ENCODE measurements at places on chromosomes 12 and 14.

DNA sequence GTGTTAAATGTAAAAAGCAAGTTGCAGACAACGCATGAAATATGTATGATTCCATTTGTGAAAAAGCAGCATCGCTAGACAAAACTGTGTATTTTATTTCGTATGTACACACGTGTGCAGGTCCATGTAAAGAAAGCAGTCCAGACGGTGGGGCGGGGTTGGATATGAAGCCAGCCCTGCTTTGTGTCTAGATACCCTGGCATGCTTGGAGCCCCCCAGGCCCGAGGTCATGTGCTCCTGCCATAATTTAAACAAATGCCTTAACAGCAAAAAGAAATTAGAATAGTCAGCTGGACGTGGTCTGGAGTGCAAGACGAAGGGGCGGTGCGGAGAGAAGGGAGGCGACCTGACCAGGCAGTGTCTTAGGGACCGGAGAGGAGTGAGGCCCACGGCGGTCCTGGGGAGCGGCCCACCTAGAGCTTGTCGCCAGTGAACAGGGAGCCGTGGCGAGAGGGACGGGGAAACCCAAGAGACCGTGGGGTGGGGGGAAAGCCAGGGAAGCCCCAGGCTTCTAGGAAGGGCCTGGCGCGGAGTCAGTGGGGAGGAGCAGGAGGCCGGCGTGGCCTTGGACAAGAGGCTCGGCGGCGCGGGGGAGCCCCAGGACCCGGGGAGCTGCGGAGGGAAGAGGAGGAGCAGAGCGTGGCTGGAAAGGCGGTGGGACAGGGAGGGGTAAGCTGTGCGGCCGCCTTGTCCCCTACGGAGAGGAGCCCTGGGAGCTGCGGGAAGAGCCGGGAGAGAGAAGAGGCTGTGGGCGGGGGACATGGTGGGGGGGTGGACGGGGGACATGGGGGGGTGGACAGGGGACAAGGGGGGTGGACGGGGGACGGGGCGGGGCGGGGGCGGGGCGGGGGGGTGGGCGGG lies 118.5 kb upstream of the C14orf180 start:
- no peak for DNase-seq

GRCh38 chr12:131242741-131243496 lies 289.2 kb downstream of the ADGRD1 start:
- DNase-seq, result peak; percentile 13

GRCh38 chr12:116343331-116343884 lies 65.9 kb upstream of the MED13L start:
- DNase-seq, result no peak

- no peak for DNase-seq
Observed at GRCh38 chr12:75979181-75979580, 52.4 kb downstream of the PHLDA1 start.

- DNase-seq, result no peak
Observed at GRCh38 chr14:34363733-34364134, 98.3 kb downstream of the SPTSSA start.

DNA sequence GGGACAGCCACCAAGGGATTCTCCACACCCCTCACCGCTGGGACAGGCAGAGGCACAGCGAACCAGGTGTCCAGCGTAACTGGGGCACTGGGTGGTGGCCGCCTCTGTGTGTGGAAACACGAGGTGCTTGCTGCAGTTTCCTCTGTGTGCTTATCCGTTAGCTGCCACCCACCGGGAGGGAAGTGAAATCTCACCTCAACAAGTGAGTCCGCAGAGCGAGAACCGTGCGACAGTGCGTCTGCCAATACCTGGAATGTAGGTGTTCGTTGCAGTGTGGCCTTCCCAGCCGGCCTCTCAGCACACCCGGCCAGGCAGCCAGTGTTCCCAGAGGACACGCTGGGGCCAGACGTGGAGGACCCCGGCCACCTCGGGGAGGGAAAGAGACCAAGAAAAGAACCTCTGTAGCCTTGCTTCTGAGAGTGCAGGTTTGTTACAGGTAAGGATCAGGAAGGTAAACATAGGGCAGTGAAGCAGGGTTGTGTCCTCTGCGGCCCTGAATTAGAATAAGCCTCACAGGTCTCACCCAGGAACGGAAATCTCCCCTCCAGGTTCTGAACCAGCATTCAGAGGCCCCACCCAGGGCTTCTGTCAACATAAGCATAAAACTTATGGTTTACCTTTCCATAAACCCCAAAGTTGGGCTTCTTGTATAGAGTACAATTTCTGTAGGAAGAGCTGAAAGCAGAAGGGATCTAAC lies 1.5 kb downstream of the BCL2L14 start:
- DNase-seq, result peak; percentile 9

DNA sequence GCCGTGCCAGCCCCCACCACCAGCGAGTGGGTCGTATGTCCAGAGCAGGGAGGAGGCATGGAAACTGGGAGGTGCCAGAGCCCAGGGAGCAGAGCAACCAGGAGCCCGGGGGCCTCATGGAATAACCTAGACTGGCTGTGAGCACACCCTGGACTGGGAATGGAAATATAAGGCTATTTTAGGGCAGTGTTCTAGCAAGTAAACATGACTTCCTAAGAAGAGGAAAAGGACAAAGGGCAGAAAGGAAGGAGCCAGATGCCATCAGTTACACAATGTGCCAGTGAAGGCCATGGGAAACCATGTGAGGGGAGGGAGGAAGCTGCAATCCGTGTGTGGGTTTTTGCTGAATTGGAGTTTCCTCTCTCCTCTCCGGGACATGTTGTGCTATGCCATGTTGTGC lies 18.7 kb upstream of the CPM start:
- no peak for DNase-seq

DNA sequence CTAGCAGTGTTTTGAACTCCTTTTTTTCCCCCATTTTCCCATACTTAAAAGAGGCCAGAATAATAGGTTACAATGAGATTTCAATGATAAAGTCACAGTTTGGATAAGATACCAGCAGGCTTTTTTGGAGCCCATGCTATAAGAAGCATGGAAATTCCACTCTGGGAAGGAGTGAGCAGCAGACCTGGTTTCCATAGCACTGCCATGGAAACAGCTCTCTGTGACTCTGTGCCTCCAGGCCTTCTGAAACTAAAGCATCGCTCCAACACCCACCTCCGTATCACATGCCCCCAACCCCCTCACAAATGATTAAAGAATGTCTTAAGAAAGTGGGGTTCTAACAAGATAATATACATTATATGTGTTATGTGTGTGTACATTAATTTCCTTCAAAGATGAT lies 165.0 kb downstream of the GRIN2B start:
- DNase-seq, result no peak

- no peak for DNase-seq
Observed at GRCh38 chr14:74979442-74980397, 23.0 kb upstream of the EIF2B2 start.

- DNase-seq, result no peak
Observed at GRCh38 chr12:69698769-69699540, at the start of gene BEST3. Gene BEST3, minus strand, starts transcription at chr12:69699303. Its CDS starts 1,505 bp downstream, at chr12:69697798.

DNA sequence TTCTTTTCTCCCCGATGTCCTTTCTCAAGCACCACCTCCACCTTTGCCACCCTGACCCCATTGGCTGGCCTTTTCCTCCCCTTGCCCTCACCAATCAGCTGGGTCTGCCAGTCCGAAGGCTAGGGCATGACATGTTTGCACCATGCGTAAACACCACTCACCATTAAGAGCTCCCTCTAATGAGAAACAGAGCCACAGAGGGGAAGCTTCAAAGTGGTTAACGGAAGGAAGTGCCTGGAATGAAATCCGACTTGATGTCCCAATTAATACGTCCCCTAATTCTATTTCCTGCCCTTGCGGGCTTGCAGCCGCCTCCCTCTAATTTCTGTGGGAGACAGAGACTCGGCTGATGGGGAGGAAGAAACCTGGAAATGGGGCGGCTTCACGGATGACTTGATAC lies 318.5 kb upstream of the TBX3 start:
- no peak for DNase-seq

- DNase-seq, result no peak
Observed at GRCh38 chr12:3019005-3019680, 58.0 kb upstream of the TSPAN9 start.

- no peak for DNase-seq
Observed at GRCh38 chr14:73753887-73754795, 40.0 kb upstream of the PNMA1 start.

DNA sequence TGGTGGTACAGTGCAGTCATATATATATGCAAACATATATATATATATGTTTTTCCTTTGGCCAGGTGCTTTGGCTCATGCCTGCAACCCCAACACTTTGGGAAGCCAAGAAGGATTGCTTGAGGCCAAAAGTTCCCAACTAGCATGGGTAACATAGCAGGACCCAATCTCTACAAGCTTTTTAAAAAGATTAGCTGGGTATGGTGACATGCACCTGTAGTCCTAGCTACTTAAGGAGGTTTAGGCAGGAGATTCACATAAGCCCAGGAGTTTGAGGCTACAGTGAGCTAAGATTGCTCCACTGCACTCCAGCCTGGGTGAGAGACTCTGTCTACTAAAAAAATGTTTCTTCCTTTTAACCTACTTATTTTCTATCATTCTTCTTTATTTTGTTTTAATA lies 10.2 kb downstream of the PZP start:
- no peak for DNase-seq

- no peak for DNase-seq
Observed at GRCh38 chr12:67531051-67531450, 117.5 kb upstream of the DYRK2 start.

DNA sequence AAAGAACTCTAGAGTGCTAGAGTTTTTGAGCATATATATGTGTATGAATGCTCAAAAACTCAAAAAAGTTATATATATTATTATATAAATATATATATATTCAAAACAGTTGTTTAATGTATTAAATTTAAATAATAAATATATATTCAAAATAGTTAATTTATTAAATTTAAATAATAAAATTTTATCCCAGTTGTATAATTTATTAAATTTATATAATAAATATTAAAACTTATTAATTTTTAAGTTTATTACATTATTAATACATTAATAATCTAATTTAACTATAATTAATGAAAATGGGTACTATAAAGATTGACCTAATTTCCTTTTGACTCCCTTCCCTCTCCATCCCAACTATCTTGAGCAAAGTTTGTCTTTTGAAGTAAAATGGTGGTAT lies 97.8 kb downstream of the RERG start:
- no peak for DNase-seq

DNA sequence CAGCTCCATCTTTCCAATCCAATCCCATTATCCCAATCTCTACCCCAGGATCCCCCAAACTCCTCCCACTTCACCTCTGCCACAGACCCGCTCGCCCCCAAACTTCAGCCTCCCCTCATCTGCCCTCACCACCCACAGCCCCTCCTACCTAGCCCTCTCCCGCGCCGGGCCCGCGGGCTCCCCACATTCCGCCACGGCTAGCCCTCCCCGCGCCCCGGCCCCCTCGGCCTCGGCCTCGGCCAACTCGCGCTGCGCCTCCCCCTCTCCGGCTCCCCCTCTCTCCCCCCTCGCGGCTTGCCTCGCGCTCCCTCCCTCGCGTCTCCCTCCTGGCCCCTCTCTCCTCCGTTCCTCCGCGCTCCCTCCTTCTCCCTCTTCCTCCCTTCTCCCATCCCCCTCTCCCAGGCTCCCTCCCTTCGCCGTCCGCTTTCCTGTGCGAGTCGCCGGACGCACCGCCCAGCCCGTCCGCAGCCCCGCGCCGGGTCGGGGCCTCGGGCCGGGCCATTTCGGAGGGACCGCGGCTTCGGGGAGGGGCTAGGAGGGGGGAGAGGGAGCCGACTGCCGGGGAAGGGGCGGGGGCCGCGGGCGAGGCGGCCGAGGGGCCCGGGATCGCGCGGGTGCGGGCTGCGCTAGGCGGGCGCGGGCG lies at the start of gene ATN1:
Gene ATN1 (plus strand): TSS at position 581 of the 643 bp plus-strand sequence. CDS start 6,043 bp downstream, outside the sequence.
- no peak for DNase-seq

GRCh38 chr12:131990066-131990979 lies 40.6 kb downstream of the EP400 start:
- no peak for DNase-seq

DNA sequence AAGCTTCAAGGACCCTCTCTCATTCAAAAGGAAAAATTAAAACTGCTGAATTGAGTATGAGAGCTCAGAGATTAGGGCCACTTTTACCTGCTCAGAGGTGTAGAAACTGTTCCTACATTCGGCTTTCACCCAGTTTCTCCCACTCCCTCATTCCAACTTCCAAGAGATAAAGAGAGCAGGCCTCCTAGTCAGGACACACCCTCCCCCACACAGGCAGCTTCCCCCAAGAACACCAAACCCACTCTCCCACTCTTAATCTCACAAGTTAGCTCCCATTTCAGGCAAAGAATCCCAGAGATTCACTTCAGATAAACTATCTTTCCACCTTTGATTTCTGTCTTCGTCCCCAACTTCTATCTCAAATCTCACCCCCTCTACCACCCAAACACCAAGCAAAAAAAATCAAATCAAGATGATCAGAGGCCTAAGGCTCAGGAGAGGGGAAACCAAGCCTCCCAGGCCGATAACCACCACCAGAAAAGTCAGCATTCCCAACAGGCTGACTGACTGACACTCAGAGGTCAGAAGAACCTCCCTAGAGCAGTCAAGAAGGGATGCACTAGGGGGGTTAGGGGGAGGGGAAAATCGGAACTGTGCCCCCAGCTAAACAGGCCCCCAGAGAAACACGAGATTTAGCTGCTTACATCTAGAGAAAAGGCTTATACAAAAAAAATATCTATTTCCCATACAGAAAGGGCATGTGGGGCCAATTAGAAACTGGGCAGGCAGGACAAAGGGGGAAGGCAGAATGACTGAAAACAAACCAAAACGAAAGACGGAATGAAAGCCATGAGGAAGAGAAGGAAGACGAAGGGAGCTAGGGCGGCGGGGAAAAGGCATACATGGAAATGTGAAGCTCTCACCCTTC lies 13.2 kb upstream of the CDH24 start:
- DNase-seq, result no peak

DNA sequence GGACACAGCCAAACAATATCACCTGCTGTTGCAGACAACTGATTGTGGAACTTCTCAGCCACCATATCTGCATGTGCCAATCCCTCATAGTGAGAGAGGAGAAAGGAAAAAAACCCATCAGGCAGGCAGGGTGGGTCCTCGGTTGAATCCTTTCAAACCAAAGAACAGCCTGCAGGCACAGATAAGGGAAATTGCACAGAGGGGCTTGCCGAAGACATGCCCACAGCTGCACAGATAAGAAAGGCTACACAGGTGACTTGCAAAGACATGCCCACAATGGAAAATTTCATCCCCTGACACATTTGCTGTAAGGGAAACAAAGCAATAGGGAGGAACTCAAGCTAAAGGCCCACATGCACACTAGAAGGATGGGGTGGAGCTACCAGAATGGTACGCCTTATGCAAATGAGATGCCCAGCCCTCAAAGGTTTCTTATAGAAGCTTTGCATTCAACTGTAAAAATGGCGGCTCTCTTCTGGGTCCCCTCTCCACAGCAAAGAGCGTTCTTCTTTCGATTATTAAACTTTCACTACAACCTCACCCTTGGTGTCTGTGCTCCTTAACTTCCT lies 170.0 kb upstream of the TMPO start:
- no peak for DNase-seq

DNA sequence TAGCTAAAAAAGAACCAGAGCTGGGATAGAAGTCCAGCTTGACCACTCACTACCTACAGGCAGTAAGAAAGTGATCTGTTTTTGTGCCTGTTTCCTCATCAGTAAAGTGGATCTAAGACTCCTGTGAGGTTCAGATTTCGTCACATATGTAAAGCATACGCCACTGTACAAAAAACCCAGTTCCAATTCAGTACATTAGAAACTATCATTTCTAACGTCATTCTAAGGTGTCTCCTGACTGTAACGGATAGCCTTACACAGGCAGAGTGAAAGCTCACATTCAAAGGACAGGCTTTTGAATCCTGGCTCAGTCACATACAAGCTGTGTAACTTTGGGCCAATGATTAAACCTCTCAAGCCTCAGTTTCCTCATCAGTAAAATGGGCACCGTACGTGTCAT lies 3.5 kb downstream of the SLC15A4 start:
- DNase-seq, result no peak

- DNase-seq, result no peak
Observed at GRCh38 chr12:123760267-123760938, 1.7 kb upstream of the DNAH10 start.

GRCh38 chr14:73393375-73393774 lies 65.0 kb downstream of the NUMB start:
- DNase-seq, result no peak
